Activated CD8-positive, alpha-beta T cell treated with anti-CD3 and anti-CD28 coated beads, Interleukin-2, amount 10 ng/mL, durations not matched to agents 7 days and 5 days (primary cell): ENCODE measurements at places on chromosomes 3 and 15. TPM values are rescaled to one million over a fixed set of nuclear protein-coding genes. Genes with fewer than 3 reads are reported as not detected.

DNA sequence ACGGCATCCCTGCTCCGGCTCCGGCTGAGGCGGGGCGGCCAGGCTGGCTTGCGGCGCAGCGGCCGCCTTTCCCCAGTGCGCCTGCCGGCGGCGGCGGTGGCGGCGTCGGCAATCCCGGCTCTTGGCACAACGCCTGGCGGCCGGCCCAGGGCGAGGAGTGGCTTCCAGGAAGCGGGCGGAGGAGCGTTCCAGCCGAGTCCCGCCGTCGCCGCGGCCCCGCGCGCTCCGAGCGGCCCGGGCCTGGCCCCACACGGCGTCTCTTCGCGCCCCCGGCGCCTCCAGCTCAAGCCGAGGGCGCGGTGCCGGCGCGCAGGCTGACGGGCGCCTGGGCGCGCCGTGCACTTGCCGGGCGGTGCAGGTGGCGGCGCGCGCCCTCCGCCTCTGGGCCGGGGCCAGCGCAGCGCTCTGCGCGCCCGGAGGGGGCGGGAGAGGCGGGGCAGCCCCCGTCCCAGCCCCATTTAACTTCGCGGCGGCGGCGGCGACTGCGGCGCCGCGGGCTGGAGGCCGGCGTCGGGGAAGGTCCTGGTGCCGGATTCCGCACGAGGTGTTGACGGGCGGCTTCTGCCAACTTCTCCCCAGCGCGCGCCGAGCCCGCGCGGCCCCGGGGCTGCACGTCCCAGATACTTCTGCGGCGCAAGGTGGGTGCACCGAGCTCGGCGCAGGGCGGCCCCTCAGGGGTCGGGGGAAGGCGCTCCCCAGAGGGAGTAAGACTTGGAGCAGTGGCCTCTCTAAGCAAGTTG is at the start of gene ADAMTSL3:
Gene ADAMTSL3, plus strand, starts transcription at position 485 of the 740 bp plus-strand sequence. CDS start 1,639 bp downstream, outside the sequence.
- no peak within 1 kb of the TSS for H3K4me3 ChIP-seq
- no peak within 1 kb of the TSS for H3K27ac ChIP-seq
- H3K27me3 ChIP-seq = peaks cover 14% of the 10 kb centered on the region
- H3K36me3 ChIP-seq = no peaks in the 10 kb centered on the region

Gene RNU6-1
- total RNA-seq = not detected

- peaks cover 68% of the 10 kb centered on the region for H3K4me1 ChIP-seq
- H3K36me3 ChIP-seq = peaks cover 78% of the 10 kb centered on the region
- peak overlapping the region; percentile 41 for H3K27ac ChIP-seq
Measured at GRCh38 chr3:4750306-4750968, 228.8 kb upstream of the BHLHE40 start.

DNA sequence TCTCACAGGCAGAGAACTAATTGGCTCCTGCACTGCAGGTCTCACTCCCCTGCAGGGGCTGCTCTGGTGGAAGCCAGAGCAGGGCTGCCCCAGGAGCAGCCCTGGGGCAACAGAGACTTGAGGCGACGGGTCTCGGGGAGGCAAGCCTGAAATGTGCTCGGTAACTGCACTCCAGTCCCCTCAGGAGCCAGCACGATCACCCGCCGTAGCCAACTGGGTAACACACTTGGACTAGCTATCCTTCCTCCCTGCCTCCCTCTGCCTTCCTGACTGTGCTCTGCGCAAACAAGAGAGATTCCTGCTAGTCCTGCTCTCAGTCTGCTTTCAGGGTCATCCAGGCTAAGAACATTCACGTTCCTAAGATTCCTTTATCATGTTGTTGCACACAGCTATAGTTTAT is 140.7 kb upstream of the NSMCE3 start:
- no peak for DNase-seq
- H3K36me3 ChIP-seq = no peaks in the 10 kb centered on the region
- H3K27ac ChIP-seq = no peak overlapping the region
- no peaks in the 10 kb centered on the region for H3K4me1 ChIP-seq
- no peak overlapping the region for H3K4me3 ChIP-seq

Gene CYP1A2
- total RNA-seq = not detected

Gene CCR3
- total RNA-seq = 0.37 TPM

Gene VWA5B2
- total RNA-seq = not detected

DNA sequence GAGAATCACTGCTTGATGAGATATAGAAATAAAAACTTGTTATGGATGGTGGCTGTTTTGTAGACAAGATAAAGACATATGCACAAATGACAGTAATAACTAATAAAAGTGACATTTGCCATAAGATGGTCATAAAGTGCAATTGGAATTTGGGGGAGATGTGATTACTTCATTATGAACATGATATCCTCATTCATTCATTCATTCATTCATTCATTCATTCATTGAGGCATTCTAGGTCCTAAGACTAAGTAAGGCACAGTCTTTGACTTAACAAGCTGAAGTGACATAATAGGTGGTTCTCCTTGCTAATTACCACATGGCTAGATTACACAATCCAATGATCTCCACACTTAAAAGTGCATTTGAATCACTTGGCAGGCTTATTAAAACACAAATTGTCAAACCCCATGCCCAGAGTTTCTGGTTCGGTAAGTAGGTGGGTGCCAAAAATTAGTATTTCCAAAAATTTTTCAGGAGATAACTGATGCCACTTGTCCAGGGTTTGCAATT is 18.9 kb downstream of the RAP2B start:
- no peaks in the 10 kb centered on the region for H3K27me3 ChIP-seq
- peaks cover 3% of the 10 kb centered on the region for H3K36me3 ChIP-seq
- DNase-seq = no peak

GRCh38 chr3:196192524-196193051 is 18.6 kb downstream of the ZDHHC19 start:
- H3K4me1 ChIP-seq = peaks cover 45% of the 10 kb centered on the region
- H3K4me3 ChIP-seq = no peak overlapping the region
- H3K36me3 ChIP-seq = no peaks in the 10 kb centered on the region
- DNase-seq = no peak

Gene TLR9
- total RNA-seq = 0.79 TPM

GRCh38 chr3:167716920-167717319 is 17.8 kb downstream of the PDCD10 start:
- no peak for DNase-seq
- peaks cover 24% of the 10 kb centered on the region for H3K4me1 ChIP-seq
- H3K27me3 ChIP-seq = no peaks in the 10 kb centered on the region
- H3K27ac ChIP-seq = no peak overlapping the region
- no peak overlapping the region for H3K4me3 ChIP-seq
